Activated T-cell treated with anti-CD3 and anti-CD28 coated beads, Interleukin-2, amount 50 U/mL, for 4 hours (primary cell): ENCODE measurements at places on chromosomes 3 and 15. TPM values are rescaled to one million over a fixed set of nuclear protein-coding genes. Genes with fewer than 3 reads are reported as not detected.

The VGLL3 gene
- total RNA-seq = not detected

The FAN1 gene
- 16.7 TPM for total RNA-seq

The GOLGA6D gene
- not detected for total RNA-seq

DNA sequence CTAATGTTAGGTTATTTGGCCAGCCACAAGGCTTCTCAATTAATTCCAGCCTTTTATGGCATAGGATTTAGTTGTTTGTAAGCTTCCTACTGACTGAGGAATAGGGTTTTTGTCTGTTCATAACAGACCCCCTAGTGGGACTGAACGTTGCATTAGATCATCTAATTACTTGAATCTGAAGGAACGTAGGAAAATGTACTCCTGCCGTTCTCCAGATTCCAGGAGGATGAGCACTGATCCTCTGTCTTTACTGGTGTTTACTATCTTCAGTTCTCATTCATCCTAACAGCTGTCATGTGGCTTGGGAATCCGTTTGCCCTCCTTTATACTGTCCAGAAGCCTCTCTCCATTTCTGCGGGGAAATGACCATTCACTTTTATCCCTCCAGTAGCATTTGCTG, 52.7 kb downstream of the RAD54L2 start:
- DNase-seq = no peak

DNA sequence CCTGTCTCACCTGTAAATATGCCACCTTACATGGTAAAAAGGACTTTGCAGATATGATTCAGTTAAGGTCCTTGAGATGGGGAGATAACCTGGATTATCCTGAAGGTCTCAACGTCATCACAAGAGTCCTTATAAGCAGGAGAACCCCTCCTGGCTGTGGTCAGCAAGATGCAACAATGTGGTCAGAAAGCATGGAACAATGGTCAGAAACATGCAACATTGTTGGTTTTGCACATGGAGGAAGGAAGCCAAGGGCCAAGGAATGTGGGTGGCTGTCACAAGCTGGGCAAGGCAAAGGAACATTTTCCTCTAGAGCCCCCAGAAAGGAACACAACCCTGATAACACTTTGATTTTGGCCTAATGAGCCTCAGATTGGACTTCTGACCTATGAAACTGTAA, 9.4 kb upstream of the SUMF1 start:
- no peak for DNase-seq

DNA sequence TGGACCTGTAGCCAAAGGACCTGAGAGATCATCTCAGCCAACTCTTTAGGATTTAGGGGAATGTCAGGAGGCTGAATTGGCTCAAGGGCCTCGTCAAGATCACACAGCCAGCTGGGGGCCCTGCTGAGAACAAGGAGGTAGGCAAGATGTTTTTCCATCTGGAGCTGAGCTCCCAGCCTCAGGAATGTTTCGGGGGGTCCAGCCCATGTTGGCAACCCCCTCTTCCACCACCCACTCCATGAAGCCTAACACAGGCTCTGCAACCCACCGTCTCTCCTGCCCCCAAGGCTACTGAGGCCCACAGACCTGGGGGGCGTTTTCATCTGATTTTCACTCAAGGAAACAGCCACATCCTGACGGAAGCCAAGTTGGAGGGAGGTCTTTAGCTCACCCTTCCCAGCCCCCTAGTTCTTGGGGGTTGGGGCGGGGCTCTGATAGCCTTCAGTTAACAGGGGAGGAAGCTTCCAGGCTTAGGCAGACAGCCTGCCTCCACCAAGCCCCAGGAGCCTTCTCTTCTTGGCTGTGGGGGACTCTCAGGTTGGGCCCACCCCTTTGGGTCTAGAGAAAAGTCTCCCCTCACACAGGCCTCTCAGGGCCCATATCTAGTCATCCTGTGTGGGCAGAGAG, 48.8 kb downstream of the EPHB3 start:
- no peak for DNase-seq

DNA sequence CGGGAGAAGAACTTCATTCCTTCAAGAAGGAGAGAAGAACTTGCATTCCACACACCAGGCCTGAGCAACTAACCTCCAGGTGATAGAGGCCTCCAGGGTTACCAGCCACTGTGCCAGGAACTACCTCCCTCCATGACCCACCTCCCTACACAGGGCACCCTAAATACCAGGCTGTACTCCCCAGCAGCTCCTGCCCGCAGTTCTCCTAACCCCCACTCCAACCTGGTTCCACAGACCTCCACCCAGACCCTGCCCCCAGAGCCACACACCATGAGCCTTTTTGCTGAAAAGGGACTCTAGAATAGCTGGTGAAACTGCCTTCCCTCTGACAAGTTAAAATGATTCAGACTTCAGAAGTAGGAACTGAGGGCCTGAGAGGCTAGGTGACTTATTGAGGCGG, 8.2 kb downstream of the IGDCC3 start:
- no peak for DNase-seq

- DNase-seq = no peak
These were observed 35.2 kb downstream of the BHLHE40 start for GRCh38 chr3:5014391-5014790.

- no peak for DNase-seq
These were observed 63.1 kb upstream of the TBC1D5 start for GRCh38 chr3:17805461-17805940.

DNA sequence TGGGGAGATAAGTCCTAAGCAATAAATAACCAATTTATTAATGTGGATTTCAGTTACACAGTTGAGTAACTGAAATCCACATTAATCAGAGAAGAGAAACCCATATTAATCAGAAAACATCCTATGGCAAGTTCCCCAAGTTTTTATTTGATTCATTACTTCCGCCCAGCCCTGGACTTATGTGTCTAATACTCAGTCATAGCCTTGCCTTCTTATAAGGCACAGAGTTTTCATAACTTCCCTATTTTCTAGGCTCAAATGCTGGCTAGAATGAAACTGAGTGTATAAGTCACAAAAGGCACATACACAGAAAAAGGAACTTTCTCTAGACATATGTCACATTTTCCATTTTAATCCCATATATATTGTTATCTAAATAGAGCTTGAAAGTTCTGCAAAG, 28.8 kb downstream of the CD47 start:
- no peak for DNase-seq

DNA sequence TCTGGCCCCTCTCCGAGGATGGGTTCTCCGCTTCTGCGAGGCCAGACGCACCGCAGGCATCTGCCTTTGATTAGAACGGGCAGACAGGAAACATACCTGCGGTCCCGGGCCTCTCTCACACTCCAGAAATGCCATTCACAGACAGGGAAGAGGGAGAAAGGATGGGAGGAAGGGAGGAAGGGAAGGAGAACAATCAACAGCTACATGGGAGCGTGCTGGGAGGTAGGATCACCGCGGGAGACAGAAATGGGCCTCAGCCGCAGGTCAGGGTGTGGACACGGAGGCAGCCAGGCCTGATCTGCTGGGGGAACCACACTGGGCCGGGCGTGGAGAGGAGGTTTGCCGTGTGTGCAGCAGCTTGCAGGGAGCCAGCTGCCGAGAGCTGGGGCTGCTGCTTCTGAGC, 90.7 kb upstream of the RGMA start:
- no peak for DNase-seq

- DNase-seq = no peak
These were observed 6.9 kb downstream of the CMTM7 start for GRCh38 chr3:32398531-32398930.

DNA sequence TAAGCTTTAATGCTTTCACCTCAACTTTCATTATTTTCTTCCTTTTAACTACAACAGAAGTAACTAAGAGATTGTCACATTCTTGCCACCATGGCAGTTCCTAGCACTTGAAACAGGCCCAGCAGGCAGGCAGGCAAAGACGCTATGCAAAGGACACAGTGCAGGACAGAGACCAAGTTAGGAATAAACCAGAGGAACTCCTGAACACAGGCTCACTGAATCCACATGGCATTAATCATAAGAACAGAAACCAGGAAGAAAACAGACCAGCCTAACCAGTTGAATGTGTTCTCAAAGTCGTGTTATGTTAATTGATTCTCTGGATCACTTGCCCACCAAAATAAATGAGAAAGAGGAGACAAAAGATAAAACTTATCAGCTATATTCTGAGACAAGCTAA, 397.6 kb downstream of the TBL1XR1 start:
- DNase-seq = no peak

DNA sequence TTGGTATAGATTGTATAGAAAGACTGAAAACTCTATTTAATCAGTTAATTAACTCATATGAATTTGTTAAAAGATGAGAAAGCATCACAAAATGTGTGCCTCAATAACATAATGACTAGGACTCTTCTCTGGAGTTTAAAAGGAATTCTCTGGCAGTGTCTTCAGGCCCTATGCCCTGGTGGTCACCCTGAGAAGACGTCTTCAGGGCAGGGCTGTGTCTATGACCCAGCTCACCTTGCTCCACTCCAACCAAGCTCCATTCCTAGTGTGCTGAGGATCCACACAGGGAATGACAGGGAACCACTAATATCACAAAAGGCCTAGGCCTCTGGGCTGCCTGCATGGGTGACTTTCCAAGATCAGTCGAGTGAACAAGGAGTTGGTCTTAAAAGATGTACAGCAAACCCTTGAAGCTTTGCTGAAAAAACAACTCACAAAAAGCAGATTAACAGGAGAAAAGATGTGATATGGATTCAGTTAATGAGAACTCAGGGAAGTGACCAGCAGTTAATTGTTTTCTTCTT, 156.6 kb downstream of the SNRK start:
- DNase-seq = no peak

- no peak for DNase-seq
These were observed 19.4 kb upstream of the PTX3 start for GRCh38 chr3:157417247-157417646.

DNA sequence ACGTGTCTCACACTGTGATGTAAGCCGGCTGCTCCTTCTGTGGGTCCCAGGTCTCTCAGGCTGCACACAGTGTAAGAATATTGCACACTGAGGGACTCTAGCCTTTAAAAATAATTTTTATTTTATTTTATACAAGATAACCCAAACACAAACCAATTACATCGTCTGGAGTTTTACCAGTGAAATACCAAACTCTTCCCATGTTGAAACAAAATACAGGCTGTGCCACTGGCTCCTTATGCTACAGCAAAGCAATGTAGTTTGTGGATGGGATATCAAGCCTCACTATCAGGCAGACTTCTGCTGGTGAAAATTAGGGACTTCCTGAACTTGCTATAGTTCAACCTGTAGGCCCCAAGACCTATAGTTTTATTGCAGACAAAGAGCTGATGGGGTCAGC, 311.3 kb upstream of the SLCO3A1 start:
- no peak for DNase-seq

- no peak for DNase-seq
These were observed 414.4 kb upstream of the CFAP20DC start for GRCh38 chr3:59464187-59464586.

- DNase-seq = no peak
These were observed 1.1 kb upstream of the PLXND1 start for GRCh38 chr3:129607391-129608068.

GRCh38 chr3:104612218-104612617, 754.5 kb upstream of the ALCAM start:
- DNase-seq = no peak

GRCh38 chr3:174488527-174488926, 370.6 kb upstream of the NAALADL2 start:
- DNase-seq = no peak
